ELR (cell line): ENCODE measurements at places on chromosomes 3 and 15.
A peak's percentile ranks its signal among the peaks of the same experiment; 100 is the strongest.

DNA sequence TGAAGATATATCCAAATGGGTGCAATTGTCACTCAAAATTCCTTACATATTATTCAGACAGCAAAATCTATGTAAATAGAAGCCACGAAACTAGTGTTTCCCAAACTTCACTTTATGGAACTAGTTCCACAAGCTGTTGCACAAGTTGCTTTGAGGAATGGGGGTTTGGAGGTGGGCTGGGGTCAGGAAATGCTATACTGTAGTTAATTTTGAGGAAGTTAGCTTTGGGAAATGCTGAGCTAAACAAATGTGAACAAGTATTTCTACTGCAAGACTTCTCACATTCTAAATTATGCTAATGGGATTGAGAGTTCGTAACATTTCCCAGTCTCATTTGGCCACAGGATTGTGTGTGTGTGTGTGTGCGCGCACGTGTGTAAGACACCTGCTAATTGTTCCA is 28.7 kb upstream of the SAMMSON start:
- DNase-seq = no peak

DNA sequence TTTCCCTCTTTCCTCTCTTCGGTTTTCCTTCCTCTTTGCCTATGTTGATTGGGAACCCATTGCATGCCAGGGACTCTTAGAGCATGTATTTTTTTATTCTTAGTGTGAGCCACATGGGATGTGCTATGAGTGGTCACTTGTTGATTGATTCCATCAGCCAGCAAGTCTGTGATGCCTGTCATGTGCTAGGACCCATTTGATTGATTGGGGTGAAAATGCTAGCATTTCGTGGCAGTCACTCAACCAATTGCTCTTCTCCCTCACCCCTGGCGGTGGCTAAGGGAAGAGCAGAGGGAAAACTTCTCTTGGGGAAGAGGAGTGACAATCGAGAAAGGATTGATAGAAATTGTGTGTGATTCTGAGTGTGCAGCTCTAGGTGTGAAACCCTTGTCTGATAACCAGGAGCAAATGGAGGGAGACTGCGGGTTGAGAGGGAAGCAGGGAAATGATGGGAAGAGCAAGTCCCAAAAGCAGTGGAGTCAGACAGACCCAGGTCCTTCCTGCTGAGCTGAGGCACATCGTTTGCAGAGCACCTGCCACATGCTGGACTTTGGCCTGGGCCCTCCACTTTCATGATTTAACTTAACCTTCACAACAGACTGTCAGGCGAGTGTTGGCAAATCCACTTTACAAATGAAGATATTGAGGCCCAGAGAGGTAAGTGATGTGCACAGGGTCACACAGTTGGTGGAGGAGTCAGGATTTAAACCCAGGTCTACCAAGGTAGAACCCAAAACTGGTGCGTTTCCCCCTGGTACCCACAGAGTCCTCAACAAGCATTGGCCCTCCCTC is 40.0 kb downstream of the SLC6A11 start:
- DNase-seq = peak; percentile 2

DNA sequence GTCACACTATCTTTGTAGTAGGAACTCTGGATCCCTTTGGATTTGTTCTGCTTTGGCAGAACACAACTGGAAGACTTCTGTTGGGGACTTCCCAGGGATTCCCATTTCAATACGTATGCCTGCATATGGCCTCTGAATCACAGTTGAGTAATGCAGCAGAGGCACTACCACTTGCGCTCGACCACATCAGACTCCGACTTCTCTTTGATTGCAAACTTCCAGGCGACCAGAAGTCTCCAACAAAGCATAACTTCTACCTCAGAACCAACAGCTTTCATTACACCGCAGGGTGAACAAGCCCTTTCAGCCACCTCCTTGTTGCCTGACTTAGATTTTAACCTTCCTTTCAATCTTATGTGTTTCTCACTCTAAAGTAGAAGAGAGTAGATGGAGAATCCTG is 924.4 kb downstream of the IGSF11 start:
- no peak for DNase-seq

DNA sequence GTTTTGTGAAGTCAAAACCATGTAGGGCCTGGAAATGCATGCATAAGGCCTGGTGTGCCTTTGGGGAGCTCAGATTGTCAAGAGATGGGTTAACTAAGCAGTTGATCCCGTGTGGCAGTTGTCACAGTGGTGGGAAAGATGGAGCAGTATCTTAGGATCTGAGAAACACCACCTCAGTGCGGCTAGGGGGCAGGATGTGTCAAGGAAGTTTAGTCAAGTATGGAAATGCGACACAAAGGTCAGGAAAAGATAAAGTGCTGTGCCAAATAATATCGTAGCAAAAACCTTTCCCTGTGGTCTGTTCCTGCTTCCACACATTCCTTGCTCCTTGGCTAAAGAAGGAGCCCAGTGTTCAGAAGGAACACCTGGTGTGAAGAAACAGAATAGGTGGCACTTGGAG is 396.4 kb downstream of the EDEM1 start:
- no peak for DNase-seq

DNA sequence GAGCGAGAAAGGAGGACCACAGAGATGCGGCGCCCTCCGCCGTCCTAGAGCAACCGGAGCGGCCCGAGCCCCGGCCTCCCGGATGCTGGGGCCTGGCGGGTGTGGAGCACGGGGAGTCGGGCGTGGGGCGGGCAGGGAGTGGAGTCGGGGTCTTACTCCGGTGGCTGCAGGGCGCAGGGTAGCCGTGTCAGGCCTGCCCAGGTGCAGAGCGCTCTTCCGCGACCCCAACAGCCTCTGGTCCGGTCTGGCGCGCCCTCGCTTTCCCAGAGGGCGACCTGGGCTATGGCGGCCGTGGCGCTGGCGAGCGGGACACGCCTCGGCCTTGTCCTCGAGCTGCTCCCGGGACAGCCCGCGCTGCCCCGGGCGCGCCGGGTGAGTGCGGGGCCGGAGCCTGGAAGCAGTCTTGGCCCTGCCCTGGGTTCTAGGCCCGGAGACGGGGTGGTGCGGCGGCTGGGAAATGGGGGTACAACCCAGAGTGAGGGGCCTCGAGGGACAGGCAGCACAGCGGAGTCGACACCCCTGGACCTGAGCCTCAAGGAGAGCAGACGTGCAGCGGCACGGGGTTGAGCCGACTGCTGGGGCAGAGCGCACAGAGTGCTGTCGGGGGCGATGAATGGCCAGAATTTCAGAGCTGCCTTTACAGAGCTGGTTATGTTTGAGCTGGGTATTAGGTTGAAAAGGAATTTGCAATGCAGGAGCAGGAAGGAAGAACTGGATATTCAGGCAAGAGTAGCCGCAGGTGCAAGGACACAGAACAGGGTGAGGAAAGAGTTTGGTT is at the start of gene ZNF662:
ZNF662 (plus strand) TSS at position 73 of the 778 bp plus-strand sequence. CDS start 1,973 bp downstream, outside the sequence.
- DNase-seq = peak; percentile 11

- DNase-seq = no peak
These were observed 138.5 kb upstream of the ANKRD28 start for GRCh38 chr3:15936312-15936711.

DNA sequence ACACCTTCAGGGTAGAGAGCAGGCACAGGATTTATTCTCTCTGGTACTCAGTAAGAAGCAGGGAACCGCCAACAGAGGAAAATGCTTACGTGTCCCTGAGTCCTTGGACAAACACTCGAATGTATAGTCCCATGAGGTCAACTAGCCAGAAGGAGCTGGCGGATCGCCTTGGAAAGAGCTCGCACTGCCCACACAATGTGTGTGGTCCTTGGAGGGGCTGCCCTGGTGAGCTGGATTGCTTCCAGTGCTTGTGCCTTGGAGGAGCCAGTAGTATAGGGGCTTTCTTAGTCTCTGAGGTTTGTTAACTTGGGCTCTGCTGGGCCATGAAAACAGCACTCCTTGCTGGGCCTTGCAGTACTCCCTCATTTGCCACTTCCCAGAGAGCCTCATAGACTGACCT is 40.7 kb upstream of the VILL start:
- no peak for DNase-seq

GRCh38 chr3:124383051-124383450 is 347.2 kb upstream of the UMPS start:
- DNase-seq = no peak

DNA sequence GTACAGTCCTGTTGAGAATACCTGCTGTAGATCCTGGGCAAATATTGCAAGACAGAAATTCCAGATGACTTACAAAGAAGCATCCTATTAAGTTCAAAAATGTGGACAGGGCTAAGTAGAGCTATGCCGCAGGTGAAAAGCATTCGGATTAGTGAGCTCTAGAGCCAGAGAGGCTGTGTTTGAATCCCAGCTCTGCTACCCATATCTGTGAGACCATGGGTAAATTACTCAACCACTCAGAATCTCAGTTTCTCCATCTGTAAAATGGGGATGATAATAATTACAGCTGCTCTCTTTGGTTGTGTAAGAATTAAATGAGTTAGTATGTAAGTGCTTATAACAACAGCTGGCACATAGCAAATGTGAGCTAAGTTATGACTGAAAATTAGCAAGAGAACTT is 3.9 kb downstream of the ADAMTS7 start:
- no peak for DNase-seq

DNA sequence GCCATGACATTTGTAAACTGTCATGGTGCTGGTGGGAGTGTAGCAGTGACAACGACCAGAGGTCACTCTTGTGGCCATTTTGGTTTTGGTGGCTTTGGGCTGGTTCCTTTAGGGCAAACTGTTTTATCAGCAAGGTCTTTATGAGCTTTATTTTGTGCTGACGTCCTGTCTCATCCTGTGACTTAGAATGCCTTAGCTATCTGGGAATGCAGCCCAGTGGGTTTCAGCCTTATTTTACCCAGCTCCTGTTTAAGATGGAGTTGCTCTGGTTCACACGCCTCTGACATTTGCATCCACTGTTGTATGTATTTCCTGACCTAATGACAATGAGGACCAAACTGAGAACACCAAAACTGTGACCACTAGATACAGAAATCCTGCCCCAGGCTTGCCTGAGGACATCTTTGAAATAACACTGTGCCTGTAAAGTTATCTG is 37.6 kb downstream of the RAB8B start:
- no peak for DNase-seq

GRCh38 chr3:135072431-135072830 is 277.4 kb downstream of the EPHB1 start:
- DNase-seq = no peak

DNA sequence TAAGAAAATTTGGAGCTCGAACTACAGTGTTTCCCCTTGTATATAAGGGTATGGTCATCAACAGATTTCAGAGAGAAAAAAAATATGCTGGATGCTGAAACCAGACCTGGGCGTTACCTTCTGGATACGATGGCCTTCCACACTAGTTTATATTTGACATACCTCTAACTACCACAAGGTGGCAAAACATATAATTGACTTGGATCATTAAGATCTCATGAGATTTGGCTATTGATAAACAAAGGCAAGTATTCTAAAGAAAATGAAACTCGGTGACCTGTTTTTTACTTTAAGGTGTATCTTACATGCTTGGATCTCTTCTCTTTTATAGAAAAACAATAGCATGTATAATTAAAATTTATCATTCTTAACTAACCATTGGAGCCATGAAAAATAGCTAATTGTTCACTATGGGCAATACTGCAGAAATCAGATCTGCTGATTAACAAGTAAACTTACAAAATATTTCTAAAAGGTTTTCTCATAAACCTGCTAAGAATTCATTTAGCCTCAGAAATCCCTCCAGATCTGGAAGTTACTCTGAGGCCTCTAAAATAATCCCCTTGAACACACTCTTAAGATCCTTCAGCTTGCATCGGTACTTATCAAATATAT is 300.6 kb upstream of the KCNH8 start:
- DNase-seq = peak; percentile 4
